Cardiac septum (tissue), 1 donor: ENCODE measurements at places on chromosomes 5 and 9.
A peak's percentile ranks its signal among the peaks of the same experiment; 100 is the strongest.

- DNase-seq, result no peak
These were observed 10.5 kb downstream of the LNPEP start for GRCh38 chr5:96946381-96946780.

DNA sequence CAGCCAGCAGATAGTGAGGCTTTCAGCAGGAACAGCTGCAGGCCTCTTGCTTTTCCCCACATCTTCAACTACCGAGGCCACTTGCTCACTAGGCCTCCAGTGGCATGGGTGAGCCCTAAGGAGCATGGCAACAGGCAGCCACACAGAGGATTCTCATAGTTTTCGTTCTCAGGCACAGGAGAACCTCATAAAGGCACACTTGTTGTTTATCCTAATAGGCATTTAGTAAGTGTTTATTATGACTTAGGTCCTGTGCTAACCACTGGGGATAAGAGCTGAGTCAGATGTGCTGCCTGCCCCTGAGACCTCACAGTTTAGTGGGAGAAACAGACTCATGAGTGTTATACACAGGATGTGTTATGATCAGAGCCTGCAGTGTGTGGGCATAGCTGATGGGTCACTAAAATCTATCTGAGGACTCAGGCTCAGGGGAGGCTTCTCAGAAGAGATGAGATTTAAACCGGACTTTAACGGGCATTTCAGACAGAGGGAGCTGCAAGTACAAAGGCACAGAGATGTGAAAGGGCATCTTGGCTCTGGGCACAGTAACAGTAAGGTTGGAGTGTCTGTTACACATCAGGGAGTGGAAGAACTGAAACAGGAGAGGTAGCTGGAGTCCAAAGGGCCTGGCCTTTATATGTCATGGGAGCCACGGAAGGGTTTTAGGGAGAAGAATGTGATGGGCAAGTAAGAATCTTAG is 21.0 kb upstream of the HEMGN start:
- DNase-seq, result no peak

DNA sequence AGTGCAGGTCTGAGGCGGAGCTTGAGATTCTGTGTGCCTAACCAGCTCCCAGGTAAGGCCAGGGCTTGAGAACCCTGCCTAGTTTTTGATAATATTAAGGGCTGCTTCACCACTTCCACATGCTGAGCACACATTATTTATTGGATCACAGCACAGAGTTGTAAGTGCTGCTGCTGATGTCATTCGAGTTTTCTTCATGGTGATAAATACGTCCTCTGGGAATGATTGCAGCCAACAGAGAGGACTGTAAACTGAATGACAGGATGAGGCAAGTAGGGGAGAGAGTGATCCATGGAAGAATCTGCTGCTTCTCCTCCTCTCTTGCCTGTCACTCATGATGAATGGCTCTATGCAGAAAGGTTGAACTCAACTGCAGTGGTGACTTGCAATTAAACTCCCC is 77.9 kb upstream of the VPS13A start:
- no peak for DNase-seq

DNA sequence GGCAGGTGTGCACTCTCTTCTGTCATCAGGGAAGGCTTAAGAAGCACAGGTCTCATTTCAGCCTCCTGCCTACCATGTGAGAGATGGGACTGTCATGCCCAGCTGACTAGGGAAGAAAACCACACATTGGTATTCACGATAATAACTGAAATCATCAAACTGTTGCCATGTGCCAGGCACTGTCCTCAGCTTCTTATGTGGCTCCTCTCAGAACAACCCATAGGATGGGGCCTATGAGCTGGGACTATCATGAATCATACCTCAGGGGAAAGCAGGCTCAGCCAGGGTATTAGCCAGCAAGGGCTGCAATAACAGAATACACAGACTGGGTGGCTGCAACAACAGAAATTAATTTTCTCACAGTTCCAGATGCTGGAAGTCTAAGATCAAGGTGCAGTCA is 3.3 kb downstream of the AFAP1L1 start:
- no peak for DNase-seq

DNA sequence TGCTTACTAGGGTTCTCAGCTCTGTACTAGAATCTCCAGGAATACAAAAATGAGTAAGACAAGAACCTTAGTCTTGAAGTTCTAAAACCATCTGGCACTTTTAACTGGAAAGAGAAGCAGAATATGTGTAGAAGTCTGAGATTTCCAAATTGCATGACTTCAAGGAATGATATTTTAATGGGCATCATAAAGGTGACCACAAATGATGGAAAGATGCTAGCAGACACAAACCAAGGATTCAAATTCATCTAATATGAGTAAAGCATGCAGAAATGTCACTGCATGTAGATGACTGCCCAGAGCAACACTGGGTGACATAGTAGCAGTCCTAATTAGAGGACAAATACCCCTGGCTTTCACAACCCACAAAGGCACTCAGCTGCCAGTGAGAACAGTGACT is 117.2 kb downstream of the RPS23 start:
- no peak for DNase-seq

DNA sequence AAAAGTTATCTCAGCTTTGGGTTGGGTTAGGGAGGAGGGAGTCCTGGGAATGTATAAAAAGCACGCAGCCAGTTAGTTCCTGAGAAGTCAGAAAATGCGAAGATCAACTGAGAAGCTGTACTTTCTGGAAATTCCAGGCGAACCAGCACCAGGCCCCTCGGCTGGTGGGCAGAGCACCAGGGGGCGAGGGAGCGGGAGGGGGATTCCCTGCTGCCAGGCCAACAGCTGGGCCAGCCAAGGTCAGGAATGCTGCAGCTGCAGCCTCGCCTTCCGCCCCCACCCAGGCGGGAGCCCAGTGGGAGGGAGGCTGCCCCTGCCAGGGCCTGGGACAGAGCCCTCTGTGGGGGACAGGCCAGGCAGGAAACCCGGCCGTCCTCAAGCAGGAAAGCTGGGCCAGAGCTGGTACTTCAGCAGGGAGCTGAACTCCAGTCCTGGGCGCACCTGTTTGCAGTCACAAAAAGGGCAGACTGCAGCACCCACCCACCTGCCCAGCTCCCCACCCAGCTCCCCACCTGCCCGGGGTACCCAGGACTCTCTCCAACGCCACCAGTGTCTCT is 35.5 kb downstream of the VAV2 start:
- no peak for DNase-seq

GRCh38 chr5:95020345-95020744 is 264.5 kb downstream of the MCTP1 start:
- DNase-seq, result no peak

GRCh38 chr5:119019949-119020348 is 31.6 kb upstream of the DTWD2 start:
- DNase-seq, result no peak

- DNase-seq, result no peak
These were observed 508.9 kb downstream of the NTRK2 start for GRCh38 chr9:85178474-85178873.

DNA sequence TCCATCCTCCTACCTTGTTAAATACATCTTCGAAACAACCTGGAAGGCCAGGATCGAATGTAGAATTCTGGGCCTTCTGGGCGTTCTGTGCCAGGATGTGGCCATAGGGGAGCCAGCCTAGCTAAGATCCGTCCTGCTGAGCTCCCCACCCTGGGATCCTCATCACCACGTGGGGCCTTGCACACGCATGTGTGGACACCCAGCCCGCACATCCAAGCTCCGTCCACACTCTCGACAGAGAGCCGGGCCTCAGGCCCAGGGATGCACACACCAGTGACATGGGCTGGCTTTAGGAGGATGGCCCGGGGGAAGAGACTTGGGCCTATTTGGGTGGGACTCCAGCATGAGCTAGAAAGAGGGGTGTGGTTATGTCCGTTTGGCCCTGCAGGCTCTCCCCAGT is 154.0 kb downstream of the PAX5 start:
- no peak for DNase-seq

DNA sequence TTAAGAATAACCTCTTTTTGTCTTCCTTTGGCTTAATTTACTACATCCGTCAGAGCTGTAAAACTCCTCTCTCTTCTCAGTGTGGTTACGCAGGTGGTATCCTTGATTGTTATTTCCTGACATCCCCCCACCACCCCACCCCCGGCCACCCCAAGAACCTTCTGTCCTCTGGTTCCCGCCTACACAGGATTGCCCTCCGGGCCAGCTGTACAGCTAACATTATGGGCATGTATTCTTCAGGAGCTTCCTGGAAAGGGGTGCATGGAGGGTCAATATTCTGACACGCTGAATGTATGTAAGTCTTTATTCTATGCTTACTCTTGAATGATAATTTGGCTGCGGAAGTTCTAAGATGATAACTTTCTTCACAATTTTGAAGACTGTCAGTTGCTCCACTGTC is 13.0 kb upstream of the ANP32B start:
- DNase-seq, result no peak

DNA sequence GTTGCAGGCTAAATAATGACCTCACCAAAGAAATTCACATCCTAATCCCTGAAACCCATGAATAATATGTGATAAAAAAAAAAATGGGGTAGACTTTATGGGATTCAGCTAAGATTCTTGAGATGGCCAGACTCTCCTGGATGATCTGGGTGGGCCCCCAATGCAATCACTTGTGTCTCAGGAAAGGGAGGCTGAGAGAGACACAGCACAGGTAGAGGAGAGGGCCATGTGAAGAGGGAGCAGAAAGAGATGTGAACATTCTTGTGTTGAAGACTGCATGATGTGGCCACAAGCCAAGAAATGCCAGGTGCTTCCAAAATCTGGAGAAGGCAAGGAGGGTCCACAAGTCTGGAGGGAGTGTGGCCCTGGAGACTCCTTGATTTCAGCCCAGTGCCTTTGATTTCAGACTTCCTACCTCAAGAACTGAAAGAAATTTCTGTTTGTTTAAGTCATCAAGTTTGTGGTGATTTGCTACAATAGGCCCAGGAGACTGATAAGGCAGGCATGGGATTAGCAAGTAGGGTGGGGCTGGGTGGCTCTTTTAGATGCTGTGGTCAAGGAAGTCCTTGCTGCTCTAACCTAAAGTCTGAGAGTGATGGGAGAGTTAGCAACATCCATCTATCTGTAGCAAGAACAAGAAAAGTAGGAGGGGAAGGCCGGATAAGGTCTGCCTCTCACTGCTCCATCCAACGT is 86.6 kb upstream of the FAM120A start:
- no peak for DNase-seq

DNA sequence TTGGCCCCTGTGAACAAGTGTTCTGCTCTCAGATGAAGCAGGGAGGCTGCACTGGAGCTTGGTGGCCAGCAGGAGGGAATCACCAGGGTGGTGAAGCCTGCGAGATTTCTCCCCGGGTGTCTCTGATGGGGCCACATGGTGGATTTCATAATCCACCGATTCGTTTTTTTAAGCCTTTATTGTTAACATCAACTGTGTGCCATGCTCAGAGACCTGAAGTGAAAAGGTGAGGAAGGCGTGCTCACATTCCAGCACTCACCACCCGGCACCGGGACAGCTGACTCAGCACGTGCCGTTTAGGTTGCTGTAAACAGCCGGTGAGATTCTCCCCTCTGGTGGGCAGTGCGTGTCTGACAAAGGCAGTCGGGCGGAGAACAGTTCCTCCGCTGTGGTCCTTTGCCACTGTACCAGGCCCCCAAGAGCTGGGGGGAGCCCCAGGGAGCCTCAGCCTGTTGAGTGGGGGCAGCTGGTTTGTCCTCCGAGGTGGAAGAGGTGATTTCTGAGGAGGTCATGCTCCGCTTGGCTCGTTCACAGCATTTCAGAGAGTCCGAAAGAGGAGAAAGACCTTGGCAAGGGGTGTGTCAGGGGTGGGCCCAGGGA is 12.7 kb upstream of the AHRR start:
- peak; percentile 72 for DNase-seq

GRCh38 chr5:19534751-19535150 is 453.2 kb downstream of the CDH18 start:
- no peak for DNase-seq

DNA sequence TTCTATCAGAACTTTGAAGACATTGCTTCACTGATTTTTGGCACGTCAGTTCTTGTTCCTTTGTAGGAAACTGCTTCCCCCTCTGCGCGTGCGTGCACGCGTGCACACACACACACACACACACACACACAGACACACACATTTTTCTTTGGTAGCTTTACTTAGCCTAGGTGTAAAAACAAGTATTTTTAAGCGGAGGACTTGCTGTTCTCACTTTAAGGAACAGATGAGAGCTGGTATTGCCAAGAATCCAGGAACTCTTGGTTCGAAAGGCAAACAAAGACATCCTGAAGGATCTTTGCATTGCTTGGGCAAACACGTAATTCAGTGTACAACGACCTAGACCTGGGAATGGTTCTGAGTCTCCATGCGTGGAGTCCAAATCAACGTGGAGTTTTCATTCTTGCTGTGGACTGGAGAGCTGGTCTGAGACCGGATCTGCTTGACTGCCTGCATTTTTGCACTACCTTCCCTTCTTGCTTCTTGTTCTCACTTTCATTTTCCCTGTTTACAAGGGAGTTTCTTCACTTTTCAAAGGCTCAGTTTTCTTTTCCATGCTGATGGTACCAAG is 8.2 kb downstream of the TMEM268 start:
- DNase-seq, result no peak

DNA sequence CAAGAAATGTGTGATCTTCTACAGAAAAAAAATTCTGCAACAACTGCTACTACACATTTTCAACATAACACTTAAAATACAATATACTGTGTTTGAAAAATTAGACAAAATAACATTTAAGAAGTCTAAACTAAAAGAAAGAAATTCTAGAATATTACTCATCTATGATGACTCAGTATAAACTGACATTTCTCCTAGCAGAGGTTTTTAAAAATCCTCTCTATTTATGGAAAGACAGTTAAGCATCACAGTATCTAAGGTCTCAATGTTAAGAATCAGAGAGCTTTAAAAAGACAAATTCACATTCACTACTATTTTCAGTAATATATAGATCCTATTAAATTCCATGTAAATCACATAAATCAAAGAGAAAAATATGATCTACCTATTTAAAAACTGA is 61.3 kb downstream of the NR2F1-AS1 start:
- DNase-seq, result no peak

GRCh38 chr5:40717281-40717680 is 37.6 kb downstream of the PTGER4 start:
- no peak for DNase-seq

GRCh38 chr5:76941442-76941841 is 11.4 kb upstream of the CRHBP start:
- DNase-seq, result no peak

GRCh38 chr5:178555771-178556211 is 34.4 kb downstream of the COL23A1 start:
- peak; percentile 50 for DNase-seq

DNA sequence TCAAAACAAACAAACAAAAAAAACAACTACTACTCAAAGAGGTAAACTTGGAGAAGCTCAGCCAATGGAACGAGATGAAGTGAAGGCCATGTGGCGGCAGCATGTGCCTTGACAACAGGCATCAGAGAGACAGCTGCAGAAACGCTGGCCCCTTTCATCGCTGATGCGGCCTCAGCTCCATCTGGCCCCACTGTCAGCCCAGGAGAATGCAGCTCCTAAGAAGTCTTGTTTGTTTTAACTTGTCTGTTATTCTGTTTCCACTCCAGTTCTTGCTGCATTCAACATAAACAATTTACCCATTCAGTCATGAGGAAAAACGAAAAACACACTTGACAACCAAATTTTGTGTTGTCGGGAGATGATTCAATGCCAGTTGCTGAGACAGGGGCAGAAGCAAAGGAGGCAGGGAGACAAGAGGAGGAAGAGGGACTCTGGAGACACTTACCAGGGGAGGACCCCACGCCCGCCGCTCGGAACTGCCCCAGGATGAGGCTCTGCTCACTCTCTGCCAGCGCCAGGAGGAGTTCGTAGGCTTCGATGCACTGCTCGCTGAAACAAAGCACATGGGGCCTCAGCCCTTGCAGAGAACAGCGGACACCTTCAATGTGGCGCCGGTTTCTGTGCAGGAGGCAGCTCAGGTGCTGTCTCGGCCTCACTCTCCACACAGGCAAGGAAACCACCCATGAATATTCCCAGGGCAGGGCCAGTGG is 91.2 kb downstream of the DCP2 start:
- DNase-seq, result no peak
